ENCODE measurements at places on chromosomes 11 and 22. TPM values are rescaled to one million over a fixed set of nuclear protein-coding genes. Genes with fewer than 3 reads are reported as not detected.

HIC2 gene
- 35.4 TPM for total RNA-seq

DNA sequence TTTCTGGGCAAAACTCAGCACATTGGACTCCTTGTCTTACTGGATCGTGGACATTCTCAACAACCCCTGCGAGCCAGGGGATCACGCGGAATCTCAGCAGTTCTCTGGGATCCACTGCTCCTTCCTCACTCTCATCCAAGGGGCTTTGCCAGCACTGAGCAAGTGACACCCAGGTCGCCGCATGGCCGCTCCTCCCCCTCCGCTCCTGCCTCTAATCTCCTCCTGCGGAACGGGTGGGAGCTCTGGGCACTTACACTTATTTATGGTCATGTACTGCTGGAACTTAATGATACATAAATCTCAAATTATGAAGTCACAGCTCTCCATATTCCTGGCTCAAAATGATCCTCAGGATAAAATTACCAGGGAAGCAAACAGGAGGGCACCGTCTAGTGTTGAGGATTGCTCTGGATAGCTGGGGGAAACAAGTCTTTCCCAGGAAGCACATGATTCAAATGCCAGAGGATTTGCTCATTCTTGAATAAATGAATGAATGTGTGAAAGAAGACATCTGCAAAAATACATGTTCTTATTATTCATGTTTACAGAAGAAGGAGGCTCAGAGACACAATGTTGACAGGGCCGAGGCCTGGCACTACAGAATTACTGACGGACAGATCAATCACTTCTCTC, 1077.3 kb downstream of the TBC1D22A start:
- no peaks in the 10 kb centered on the region for H3K36me3 ChIP-seq
- H3K27me3 ChIP-seq: no peaks in the 10 kb centered on the region
- no peaks in the 10 kb centered on the region for H3K4me1 ChIP-seq
- H3K27ac ChIP-seq: no peak overlapping the region

DNA sequence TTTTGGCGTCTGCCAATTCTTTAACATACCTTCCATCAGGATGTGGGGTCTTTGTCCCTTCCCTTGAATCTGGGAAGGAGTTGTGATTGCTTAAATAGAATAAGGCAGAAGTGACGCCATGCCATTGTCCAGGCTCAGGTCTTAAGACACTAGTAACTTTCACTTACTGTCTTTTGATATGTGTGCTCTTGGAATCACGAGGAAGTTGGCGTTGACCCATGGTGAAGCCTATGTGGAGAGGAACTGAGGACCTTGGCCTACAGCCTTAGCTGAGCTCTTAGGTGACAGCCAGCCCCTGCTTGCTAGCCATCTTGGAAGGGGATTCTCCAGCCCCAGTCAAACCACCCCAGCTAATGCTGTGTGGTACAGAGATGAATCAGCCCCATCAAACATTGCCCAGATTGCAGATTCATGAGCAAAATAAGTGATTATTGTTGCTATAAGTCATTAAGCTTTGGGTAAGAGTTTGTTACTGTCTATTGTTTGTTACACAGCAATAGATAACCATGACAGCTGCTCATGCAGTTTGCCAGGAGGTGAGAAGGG, 17.6 kb upstream of the CLPB start:
- no peak overlapping the region for H3K4me3 ChIP-seq
- no peak overlapping the region for H3K27ac ChIP-seq
- no peaks in the 10 kb centered on the region for H3K36me3 ChIP-seq

- H3K27ac ChIP-seq: no peak overlapping the region
- peak; percentile 57 for DNase-seq
- H3K4me3 ChIP-seq: no peak overlapping the region
- H3K4me1 ChIP-seq: peaks cover 14% of the 10 kb centered on the region
- H3K36me3 ChIP-seq: peaks cover 63% of the 10 kb centered on the region
Observed at GRCh38 chr22:23793326-23793725, 6.6 kb downstream of the SMARCB1 start.

FGF3 gene
- total RNA-seq: not detected

DNA sequence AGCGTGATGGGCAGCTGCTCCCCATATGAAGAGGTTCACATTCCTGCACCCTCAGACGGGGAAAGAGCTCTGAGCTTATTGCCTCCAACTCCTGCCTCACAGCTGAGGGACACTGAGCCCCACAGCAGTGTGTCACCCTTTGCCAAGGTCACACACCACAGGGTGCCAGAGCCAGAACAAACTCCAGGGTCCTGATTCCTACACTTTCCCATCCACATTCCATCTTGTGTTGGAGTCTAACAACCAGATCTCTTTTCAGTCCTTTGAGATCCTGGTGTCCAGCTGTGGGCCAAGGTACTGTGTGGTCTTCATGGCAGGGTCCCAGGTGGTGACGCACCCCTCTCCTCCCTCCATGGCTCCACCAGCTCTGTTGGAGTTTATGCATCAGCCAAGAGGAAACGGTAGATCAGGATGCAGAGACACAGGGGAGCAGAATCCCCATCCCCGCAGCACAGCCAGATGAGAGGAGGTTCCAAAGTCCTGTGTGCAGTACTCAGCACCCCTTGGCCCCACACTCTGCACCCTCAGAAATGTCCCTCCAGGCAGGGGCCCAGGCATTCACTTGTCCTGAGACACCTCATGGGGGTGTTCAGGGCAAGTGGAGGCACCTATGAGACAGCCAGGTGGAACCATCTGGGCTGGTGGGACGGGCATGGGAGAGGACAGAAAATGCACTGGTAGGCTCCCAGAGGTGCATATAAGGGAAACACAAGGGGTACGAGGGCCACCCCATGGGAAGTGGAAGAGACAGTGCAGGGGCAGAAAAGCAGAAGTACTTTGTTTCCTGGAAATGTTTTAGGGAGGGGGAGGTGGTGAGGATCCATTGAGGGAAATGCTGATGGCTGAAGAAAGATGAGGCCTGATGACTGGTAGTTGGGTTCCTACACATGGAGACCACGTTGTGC, 32.6 kb upstream of the GNAZ start:
- DNase-seq: no peak
- H3K4me1 ChIP-seq: no peaks in the 10 kb centered on the region
- H3K27me3 ChIP-seq: no peaks in the 10 kb centered on the region
- no peak overlapping the region for H3K27ac ChIP-seq
- no peak overlapping the region for H3K4me3 ChIP-seq

DNA sequence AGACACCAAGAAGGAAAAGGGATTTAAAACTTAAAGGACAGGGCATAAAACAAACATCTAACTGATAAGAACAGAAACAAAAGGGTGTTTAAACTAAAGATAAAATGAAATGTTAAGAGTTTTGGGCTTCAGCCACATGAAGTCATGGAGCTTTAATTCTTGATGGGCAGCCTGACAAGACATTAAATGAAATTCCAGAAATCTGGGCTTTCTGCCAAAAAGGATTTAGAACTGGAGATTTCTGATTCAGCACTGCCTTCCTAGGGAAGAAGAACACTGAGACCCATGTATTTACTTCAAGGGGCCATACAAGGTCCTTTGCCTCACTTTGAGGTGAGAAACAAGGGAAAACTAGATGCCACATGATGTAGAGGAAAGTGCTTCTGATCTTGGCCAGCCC, 355.9 kb upstream of the RAG2 start:
- H3K36me3 ChIP-seq: no peaks in the 10 kb centered on the region
- H3K27me3 ChIP-seq: peaks cover 67% of the 10 kb centered on the region
- no peak overlapping the region for H3K4me3 ChIP-seq
- H3K4me1 ChIP-seq: no peaks in the 10 kb centered on the region
- DNase-seq: no peak

- no peaks in the 10 kb centered on the region for H3K27me3 ChIP-seq
- peaks cover 5% of the 10 kb centered on the region for H3K4me1 ChIP-seq
- no peak within 1 kb of the TSS for H3K27ac ChIP-seq
- no peaks in the 10 kb centered on the region for H3K36me3 ChIP-seq
Observed at GRCh38 chr11:74466916-74467885, at the start of gene KCNE3. Gene KCNE3 (minus strand): TSS chr11:74467549. CDS start chr11:74457563, 9,986 bp downstream.

KCTD14 gene
- 11.9 TPM for total RNA-seq

DNA sequence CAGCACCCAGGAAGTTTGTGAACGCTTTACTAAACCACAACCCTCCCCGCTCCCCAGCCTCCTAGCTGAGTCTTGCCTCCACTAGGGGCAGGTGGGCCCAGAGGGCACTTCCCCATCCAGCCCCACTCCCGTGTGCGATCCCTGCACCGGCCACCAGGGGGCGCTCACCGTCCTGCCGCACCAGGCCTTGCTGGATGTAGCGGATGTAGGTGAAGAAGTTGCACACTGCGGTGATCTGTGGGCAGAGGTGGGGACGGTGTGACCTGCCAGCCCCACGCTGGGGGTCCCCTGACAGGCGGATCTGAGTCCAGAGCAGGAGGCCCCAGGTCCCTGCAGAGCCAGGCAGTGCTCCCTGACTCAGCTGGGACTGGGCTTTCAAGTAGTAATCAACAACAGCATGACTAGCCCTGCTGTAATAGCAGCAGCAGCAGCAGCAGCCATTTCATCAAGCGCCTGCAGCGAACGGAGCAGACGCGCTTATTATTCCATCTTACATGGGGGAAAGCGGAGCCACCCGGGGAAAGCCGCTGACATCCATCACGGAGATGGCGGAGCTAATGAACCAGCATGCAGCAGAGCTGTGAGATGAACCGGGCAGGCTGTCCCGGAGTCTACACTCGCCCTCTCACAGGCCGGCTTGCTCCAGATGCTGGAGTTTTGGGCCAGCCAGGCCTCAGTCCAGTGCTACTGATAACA, 7.9 kb upstream of the FADS3 start:
- H3K27me3 ChIP-seq: no peaks in the 10 kb centered on the region
- no peaks in the 10 kb centered on the region for H3K36me3 ChIP-seq
- no peak overlapping the region for H3K4me3 ChIP-seq
- DNase-seq: peak; percentile 99
- H3K4me1 ChIP-seq: no peaks in the 10 kb centered on the region
- peak overlapping the region; percentile 1 for H3K27ac ChIP-seq

DNA sequence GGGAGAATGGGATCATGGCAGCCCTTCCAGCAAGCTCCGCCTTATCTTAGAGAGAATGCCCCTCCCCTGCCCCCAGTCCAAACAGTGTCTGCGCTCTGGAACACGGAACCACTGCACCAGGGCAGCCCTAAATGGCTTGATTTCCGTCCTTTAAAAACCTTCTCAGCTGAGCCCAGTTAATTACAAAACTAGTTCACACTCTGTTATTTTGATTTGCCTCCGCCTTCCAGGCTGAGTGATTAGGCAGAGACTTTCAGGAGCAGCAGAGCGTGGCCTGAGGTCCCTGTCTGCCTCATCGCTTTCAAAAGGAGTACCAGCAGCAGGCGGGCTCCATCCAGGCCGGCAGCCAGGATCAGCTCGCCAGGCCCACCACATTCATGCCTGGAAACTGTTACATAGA, 313.0 kb downstream of the BRD1 start:
- peak overlapping the region; percentile 54 for H3K27ac ChIP-seq
- no peaks in the 10 kb centered on the region for H3K27me3 ChIP-seq
- H3K36me3 ChIP-seq: no peaks in the 10 kb centered on the region
- DNase-seq: peak; percentile 34

- peak overlapping the region; percentile 22 for H3K4me3 ChIP-seq
- peak; percentile 42 for DNase-seq
- H3K36me3 ChIP-seq: no peaks in the 10 kb centered on the region
- no peak overlapping the region for H3K27ac ChIP-seq
- no peaks in the 10 kb centered on the region for H3K4me1 ChIP-seq
Observed at GRCh38 chr22:34416022-34416860, 496.0 kb upstream of the LARGE1 start.

GRCh38 chr11:93547773-93548172, 4.6 kb upstream of the SMCO4 start:
- no peak for DNase-seq
- no peaks in the 10 kb centered on the region for H3K36me3 ChIP-seq
- H3K4me3 ChIP-seq: no peak overlapping the region

- DNase-seq: no peak
- H3K4me1 ChIP-seq: peaks cover 3% of the 10 kb centered on the region
- no peaks in the 10 kb centered on the region for H3K36me3 ChIP-seq
- H3K27me3 ChIP-seq: no peaks in the 10 kb centered on the region
Observed at GRCh38 chr22:37604875-37605274, 3.8 kb upstream of the GGA1 start.

GRCh38 chr11:103997082-103997481, 39.4 kb upstream of the DDI1 start:
- peaks cover 15% of the 10 kb centered on the region for H3K27me3 ChIP-seq
- no peak for DNase-seq
- no peak overlapping the region for H3K27ac ChIP-seq
- no peaks in the 10 kb centered on the region for H3K4me1 ChIP-seq
- no peak overlapping the region for H3K4me3 ChIP-seq

- no peaks in the 10 kb centered on the region for H3K4me1 ChIP-seq
- no peak overlapping the region for H3K27ac ChIP-seq
- peaks cover 28% of the 10 kb centered on the region for H3K27me3 ChIP-seq
- peak; percentile 36 for DNase-seq
- no peak overlapping the region for H3K4me3 ChIP-seq
Observed at GRCh38 chr22:50670914-50671538, 1.6 kb upstream of the SHANK3 start.

OR51B2 gene
- total RNA-seq: not detected

DNA sequence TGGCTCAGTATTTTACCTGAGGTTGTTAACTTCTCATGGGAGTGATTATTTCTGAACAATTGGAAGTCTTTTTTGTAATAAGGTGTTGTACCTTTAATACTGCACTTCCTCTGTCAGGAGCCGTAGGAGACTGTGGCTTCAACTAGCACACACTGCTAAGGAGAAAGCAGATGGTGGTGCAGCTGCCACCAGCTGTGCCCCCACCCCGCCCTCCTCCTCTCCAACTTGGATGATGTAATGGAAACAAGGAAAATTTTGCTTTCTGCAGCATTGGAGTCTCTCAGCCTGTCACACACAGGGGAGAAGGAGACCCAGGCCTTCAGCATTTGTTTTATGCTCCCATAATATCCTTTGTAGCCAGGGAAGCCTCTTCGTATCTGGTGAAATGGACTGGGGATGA, 91.2 kb downstream of the TEAD1 start:
- peaks cover 59% of the 10 kb centered on the region for H3K36me3 ChIP-seq
- peak overlapping the region; percentile 72 for H3K27ac ChIP-seq
- no peak overlapping the region for H3K4me3 ChIP-seq
- H3K27me3 ChIP-seq: no peaks in the 10 kb centered on the region

- H3K36me3 ChIP-seq: no peaks in the 10 kb centered on the region
- H3K27me3 ChIP-seq: peaks cover 45% of the 10 kb centered on the region
Observed at GRCh38 chr11:109018639-109019038, 353.8 kb downstream of the DDX10 start.

TENM4 gene
- total RNA-seq: 85.4 TPM

GRCh38 chr11:100816823-100817222, 129.7 kb downstream of the ARHGAP42 start:
- H3K4me3 ChIP-seq: no peak overlapping the region
- H3K27me3 ChIP-seq: no peaks in the 10 kb centered on the region
- DNase-seq: no peak
- H3K27ac ChIP-seq: no peak overlapping the region

OR8G5 gene
- total RNA-seq: not detected

GRCh38 chr11:118899296-118899688, 15.6 kb downstream of the CXCR5 start:
- no peaks in the 10 kb centered on the region for H3K27me3 ChIP-seq
- no peak overlapping the region for H3K4me3 ChIP-seq
- H3K36me3 ChIP-seq: peaks cover 14% of the 10 kb centered on the region
- H3K4me1 ChIP-seq: peaks cover 6% of the 10 kb centered on the region
- H3K27ac ChIP-seq: no peak overlapping the region

- no peak for DNase-seq
- H3K27me3 ChIP-seq: no peaks in the 10 kb centered on the region
- H3K4me1 ChIP-seq: no peaks in the 10 kb centered on the region
Observed at GRCh38 chr11:27571154-27571810, 64.7 kb upstream of the LIN7C start.

GRCh38 chr11:330694-331357, 10.2 kb upstream of the IFITM3 start:
- no peaks in the 10 kb centered on the region for H3K36me3 ChIP-seq
- no peaks in the 10 kb centered on the region for H3K27me3 ChIP-seq
- no peak overlapping the region for H3K27ac ChIP-seq
- H3K4me3 ChIP-seq: no peak overlapping the region
- H3K4me1 ChIP-seq: peaks cover 4% of the 10 kb centered on the region

TRIM49 gene
- total RNA-seq: not detected

TRIM51 gene
- not detected for total RNA-seq

Data from endodermal cell (in vitro differentiated cells).